ENCODE measurements at places on chromosomes 5 and 9.
A peak's percentile ranks its signal among the peaks of the same experiment; 100 is the strongest.

DNA sequence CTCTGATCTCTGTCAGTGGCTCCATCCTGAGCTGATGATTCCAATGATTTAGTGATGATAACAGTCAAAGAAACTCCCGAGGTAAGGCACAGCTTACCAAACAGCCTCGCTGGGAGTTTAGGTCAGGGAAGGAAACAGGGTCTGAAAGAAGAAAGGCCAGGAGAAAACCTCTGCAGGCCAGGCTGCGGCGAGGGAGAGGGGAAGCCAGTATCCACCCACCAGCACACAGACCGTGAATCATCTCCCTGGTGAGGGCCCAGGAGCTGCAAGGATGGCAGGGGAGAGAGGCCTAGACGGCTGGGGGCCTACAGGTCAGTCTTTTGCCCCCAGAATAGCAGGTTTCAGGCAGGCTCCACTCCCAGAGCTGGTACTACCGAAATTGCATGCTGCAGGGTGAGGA is 590.5 kb downstream of the CCDC171 start:
- no peak for DNase-seq

GRCh38 chr5:52690236-52690768 is 97.4 kb upstream of the ITGA1 start:
- peak; percentile 25 for DNase-seq

GRCh38 chr5:121313886-121314285 is 537.8 kb upstream of the FTMT start:
- DNase-seq: no peak

DNA sequence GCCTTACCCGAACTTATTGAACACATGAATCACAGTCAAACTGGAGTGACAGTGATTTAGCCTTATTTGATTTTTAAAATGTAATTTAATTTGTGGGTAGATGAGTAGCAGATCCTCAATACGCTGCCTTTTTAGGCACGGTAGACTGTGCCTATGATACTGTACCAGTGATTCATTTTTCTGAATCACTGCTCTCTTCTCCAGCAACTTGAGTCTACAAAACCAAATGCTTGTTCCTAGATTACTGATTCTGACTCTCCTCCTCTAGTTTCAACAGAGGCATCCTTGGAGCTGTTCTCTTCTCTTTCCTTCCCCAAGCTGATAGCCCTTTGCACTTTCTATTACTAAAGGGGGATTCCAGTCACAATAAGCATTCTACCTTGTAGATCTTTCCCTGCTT is 94.3 kb upstream of the IL7R start:
- no peak for DNase-seq

DNA sequence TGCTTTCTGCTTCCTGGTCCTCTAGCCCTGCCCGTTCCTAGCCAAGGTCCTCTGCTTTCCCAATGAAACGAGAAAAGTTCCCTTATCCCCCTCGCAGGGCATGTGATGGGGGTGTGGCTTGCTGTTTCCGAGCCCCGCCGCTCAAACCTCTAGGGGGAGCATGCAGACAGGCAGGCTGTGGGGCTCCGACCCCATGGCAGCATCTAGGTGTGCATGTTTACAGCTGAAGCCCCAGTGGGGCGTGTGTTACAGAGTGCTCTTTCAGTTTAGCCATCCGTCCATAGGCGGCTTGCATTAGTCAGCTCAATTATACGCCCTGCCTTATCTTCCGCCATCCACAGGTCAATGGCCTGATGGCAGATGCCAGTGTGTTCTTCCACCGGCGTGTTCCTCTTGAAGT is 48.3 kb upstream of the SPATA31E1 start:
- DNase-seq: no peak

DNA sequence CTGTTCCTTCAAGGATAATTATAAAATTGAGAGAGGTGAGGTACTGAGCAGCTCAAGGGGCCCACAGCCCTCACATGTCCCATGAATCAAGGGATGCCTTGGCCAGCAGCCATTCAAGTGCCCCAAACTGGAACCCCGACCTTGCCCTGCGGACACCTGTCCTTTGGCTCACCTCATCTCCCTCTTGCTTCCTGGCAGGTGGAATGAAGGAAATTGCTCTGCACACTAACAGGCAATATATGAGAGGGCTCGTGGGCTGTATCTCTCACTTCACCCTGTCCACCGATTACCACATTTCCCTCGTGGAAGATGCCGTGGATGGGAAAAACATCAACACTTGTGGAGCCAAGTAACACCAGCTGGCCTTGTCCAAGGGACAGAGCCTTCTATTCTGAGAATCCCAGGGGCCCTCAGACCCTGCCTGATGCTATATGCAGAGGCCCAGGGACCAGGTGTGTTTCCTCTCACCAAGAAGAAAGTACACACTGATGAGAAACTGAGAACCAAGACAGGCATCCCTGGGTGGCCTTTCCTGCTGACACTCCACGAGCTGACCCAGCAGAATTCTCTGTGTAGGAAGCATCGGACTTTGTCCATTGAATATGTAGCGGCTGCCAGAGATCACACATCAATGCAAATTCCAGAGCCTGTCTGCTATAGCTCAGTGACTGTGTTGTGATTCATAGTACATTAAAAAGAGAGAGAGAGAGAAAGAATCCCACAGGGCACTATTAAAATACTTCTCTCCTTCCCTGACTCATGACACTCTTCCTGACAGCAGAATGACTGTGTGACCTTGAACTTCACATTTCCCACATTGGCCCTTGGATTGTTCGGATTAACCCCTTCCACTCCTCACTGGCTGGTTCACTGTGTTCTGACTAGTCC is 92.6 kb downstream of the LIFR start:
- peak; percentile 83 for DNase-seq

GRCh38 chr5:95162231-95162992 is 122.5 kb downstream of the MCTP1 start:
- DNase-seq: no peak

DNA sequence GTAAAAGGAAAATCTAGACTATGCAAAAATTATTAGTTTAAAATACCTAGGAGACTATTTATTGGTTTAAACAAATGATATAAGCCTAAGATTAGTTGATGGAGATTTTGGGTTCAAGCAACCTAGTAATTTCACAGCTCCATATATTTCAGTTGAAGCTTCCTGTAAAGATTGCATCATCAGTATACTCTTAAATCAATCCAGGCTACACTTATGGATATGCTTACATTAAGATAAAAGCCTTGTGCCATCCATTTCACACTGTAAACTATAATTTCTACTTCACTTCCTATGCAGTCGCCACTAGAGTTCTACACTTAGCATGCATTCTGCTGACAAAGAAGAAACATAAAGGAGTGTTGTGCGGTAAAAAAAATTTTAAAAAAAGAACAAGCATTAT is 7.3 kb upstream of the LIX1 start:
- no peak for DNase-seq

DNA sequence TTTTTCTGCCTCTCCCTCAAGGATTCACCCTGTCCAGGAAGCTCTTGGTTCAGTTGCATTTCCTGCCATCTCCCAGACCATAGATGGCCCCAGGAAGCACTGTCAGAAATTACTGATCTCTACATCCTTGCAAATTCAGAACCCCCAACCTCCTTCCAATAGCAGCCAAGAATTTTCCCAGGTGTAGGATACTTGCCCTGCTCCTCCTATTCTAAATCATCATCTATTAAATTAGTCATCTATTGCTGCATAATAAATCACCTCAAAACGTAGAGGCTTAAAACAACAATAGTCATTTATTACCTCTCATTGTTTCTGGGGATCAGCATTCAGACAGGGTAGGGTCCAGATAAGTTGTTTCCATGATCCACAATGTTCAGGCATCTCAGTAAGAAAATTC is 26.1 kb upstream of the ADRA1B start:
- DNase-seq: no peak

DNA sequence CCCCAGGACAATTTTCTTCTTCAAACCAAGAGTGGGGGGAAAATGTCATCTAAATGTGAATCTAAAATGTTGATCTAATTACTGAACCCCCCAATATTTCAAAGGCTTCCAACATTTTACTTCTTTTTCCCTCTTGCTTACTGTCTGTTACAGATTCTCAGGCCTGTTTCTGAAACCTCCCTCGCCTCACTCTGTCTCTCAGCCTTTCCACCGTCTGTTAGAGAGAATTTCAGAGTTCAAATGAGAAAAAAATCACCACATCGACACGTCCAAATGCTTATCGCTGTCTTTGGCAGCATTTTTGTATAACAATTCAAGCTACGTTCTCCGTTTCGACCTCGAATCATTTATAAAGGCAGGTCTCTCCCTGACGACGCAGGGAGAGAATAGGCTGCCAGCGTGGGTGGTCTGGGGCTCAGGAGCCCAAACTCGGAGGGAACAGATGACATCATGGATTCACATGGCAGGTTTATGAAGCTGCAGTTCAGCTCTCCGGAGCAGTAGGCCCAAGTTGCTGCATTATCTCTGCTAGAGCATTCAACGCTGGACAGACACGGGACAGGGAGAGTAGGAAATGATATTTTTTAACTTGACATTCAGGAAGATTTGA is 139.8 kb downstream of the GAS1 start:
- no peak for DNase-seq

- peak; percentile 64 for DNase-seq
Observed at GRCh38 chr9:99162759-99163364, 57.9 kb downstream of the TGFBR1 start.

DNA sequence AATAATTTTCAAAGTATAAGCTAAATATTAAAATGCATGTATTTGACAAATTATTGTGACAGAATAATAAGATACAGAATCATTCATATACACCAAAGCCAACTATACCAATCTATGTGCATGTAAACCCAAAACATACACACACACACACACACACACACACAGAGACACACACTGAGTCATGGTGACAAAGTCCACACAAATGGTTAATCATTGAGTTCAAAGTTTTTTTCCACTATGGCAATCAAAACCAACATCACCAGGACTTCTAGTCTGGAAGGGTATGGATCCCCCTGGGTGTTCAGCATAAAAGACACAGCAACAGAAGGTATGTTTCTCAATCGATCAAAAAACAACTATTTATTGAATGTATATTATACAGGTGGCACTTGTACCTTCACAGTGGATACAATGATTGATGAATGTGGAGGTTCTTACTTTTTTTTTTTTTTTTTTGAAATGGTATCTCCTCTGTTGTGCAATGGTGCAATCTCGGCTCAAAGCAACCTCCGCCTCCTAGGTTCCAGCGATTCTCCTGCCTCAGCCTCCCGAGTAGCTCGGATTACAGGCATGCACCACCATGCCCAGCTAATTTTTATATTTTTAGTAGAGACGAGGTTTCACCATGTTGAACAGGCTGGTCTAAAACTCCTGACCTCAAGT is 137.0 kb downstream of the PDE4D start:
- no peak for DNase-seq

DNA sequence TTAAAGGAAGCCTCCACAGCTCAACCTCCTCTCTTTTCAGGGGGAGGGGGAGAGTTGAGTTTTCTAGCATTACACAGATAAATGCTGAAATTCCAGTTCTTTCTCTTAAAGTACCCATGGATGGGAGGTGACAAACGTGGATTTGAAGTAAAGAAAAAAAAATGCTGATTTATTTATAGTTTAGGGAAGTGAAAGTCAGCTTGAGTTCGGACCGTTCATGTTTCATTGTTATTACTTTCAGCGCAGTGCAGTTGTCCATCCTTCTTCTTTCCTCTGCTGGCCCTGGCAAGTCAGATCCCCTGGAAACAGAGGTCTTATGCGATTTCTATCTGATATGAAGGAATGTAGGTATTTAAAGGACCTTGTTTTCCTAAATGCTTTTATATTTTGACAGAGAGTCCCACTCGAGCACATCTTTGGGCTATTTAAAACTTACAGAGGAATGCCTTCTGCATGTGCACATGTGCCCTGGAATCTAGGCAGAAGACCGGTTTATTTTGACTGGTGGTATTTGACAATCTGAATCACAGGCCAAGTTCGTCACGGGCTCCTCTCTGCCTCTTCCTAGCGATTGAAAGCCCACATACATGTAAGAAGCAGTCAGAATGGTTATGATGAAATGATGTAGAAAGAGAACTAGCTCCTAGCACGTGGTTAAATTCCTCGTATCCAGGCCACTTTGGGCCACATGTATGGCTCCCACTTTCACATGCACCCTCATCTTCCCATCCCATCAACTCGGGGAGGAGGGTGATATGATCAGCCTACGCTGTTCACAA is 385.2 kb upstream of the KLF4 start:
- DNase-seq: no peak

GRCh38 chr9:128702445-128702948 is at the start of gene PKN3:
PKN3 (plus strand) TSS chr9:128702503; CDS start chr9:128702916, 413 bp downstream.
- peak; percentile 96 for DNase-seq

DNA sequence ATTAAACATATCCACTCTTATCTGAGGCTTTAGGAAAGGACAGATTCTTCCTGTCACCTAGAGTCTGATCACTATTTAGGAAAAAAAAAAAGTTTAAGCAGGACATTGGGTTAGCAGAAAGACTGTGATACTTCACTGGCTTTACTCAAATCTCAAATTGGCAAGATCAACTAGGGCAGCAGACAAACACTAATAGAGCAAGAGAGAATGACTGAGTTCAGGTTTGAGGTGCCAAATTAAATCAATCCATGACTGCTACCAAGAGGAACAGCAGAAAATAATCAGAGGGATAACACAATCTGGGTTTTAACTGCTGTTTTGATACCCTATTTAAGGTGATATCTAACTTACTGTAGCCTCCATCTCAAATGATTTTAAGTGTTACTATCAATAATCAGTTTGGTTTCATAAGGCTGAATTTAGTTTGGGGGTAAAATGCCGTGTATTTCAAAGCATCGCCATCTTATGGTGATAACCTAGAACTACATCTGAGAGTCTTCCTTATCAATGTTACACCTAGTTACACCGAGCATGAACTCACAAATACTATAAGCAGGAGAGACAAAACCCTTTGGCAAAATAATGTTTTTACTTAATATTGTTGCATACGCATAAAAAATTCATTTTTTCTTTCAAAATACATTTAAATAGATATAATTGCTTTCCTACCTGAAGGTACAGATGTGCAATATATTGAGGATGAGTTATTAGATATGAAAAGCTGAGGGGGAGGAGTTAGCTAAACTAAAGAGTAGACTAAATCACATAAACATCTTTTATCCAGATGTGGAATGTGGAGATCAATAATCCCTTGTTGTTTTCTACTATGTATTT is 286.4 kb upstream of the CDH12 start:
- DNase-seq: no peak

DNA sequence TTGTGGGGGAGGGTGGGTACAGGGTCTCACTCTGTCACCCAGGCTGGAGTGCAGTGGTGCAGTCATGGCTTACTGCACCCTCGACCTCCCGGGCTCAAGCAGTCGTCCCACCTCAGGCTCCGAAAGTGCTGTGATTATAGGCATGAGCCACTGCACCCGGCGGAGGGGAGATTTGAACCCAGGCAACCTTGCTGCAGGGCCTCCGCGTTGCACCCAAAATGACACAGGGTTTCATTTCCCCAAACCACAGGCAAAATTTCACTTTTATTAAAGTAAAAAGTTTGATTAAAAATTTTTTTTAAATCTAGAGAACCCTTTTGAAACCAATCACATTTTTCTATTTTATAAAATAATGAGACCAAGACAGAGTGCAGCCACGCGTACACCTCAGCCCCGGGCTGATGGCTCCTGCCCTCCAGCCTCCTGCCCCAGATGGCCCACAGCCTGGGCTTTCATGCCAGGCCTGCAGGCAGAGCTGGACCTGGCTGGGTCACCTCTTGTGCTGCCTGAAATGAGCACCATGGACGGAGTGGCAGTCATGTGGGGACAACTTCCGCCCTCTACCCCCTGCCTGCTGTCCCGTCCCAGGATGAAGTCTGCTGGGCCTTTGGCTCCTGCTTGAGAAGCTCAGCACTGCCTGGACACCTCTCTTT is 30.5 kb downstream of the USP20 start:
- no peak for DNase-seq

Measured in GM03348 (cell line).